ENCODE measurements at places on chromosomes 11 and 22.

GRCh38 chr22:49999946-50000586 is 12.5 kb downstream of the IL17REL start:
- DNase-seq = no peak

DNA sequence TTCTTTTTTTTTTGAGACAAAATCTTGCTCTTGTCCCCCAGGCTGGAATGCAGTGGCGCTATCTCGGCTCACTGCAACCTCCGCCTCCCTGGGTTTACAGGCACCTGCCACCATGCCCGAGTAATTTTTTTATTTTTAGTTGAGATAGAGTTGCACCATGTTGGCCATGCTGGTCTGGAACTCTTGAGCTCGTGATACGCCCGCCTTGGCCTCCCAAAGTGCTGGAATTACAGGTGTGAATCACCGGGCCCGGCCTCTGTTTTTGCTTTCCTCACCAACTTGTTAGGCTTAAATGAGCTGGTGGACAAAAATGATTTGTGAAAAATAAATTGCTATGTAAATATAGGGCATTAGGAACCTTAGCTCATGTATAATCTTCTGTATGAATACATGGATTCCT is 3.5 kb downstream of the MEI1 start:
- no peak for DNase-seq

- DNase-seq = no peak
These were observed 6.0 kb downstream of the OSM start for GRCh38 chr22:30260682-30261081.

DNA sequence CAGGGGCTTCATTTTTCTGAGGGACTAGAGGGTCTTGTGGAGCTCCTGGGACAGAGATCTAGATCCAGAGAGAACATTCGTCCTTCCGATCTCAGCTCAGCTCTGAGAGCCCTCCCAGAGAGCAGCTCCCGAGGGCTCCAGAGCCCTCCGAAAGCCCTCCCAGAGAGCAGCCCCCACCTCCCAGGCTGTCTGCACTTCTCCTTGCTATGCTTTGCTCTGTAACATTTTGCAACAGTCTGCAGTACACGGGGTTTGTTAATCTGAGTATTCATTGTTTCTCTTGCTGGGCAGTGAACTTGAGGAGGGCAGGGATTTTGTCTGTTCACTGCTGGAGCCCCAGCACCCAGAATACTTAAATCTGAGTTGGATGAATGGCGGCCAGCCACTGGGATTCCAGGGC is 2.6 kb downstream of the GGA1 start:
- no peak for DNase-seq

DNA sequence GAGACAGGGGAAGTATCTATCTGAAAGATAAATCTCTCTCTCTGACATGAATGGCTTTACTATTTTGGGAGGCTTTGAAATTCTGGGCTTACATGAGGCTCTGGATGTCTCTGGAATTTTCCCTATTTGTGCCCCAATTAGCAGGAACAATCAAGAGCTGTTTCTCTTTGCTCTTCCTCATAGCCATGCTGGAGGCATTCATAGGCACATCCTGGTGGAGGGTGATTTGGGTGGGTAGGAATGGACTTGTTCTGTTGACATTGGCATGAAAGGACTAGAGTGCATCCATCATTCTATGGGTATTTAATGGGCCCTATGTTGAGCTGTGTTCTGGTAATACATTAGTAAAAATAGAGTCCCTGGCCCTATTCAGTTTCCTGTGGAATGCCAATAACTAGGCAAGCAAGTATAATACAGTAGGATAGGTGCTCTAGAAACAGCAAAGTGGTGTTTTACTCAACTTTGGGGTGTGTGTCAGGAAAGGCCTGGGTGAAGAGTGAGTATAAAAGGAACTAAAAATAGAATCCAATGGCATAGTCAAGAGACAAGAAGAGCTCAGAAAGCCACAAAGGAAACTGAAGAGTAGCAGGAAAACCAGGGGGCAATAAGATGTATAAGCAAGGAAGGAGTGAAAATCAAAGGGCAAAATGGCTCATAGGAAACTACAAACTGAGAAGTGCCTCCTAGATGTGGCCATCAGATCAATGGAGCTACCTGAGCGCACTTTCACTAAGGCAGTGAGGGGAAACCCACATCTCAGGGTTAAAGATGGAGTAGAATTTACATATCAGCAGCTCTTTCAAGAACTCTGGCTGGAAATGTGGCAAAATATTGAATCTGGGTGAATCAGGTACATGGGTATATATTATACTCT is 45.0 kb downstream of the CWC15 start:
- DNase-seq = no peak

- DNase-seq = no peak
These were observed 37.8 kb downstream of the PPP6R3 start for GRCh38 chr11:68498321-68498720.

DNA sequence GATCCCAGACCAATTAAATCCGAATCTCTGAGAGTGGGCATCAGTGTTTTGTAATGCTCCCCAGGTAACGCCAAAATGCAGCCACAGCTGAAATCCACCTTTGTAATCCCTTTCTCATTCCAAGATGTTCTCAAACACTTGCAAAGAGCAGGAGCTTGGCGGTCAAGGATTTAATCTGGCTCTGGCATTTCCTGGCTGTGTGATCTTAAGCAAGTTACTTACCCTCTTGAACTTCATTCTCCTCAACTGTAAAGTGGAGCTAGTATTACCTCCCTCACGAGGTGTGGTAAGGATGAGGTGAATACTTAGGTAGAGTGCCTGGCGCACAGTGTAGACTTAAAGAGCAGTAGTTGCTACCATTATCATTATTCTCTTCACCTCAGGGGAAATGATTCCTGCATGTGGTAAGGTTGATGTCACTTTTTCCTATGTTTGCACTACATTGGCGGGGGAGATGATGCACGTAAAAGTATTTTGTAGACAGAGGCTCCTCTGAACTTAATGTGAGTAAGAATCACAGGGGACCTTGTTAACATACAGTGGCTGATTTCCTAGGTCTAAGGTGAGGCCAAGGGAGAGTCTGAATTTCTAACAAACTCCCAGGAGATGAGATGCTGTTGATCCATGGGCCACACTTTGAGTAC is 210.4 kb upstream of the PITPNB start:
- DNase-seq = no peak

Measured in fibroblast of gingiva (primary cell).